Non-pigmented ciliary epithelial cell (primary cell): ENCODE measurements at places on chromosomes 13 and 19.

DNA sequence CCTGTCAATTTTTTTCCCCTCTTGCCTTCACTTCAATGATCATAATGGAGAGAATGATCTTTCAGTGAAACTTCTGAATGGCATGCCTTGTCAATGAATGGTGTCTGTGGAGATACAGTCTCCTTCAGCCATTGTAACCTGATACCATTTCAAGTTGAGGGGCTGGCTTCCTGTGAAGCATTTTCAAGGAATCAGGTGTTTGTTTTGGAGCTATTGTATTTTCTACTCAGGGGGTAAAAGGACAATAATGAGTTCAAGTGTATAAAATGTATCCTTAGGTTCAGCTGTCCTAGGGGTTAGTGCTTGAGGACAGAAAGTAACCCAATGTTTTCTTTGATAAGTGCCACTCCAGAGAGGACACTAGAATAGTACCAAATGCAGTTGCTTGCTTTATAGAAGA lies 23.8 kb upstream of the CBY2 start:
- DNase-seq, result no peak

GRCh38 chr13:23828086-23828485 lies 61.1 kb downstream of the MIPEP start:
- DNase-seq, result no peak

GRCh38 chr13:94209117-94209516 lies 270.4 kb downstream of the DCT start:
- DNase-seq, result no peak

GRCh38 chr19:33469171-33470039 lies 52.2 kb downstream of the PEPD start:
- no peak for DNase-seq

DNA sequence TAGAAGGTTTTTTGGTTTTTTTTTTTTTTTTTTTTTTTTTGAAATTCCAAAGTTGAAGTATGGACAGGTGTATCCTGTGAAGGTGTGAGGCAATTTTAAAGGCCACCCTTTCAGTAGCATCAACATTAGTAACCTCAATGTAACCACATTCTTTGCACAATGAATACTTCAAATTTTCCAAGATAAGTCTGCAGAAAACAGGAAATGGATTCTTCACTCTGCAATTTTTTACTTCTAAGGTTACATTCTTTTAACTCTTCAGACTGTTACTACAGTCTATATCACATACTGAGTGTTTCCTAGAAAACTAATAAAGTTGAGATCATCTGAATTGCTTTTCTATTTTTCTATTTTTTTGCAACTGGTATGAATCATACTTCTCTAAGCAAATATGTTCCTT lies 569.0 kb upstream of the GPC6 start:
- DNase-seq, result peak; percentile 28

GRCh38 chr13:83876546-83876945 lies 5.7 kb downstream of the SLITRK1 start:
- no peak for DNase-seq

DNA sequence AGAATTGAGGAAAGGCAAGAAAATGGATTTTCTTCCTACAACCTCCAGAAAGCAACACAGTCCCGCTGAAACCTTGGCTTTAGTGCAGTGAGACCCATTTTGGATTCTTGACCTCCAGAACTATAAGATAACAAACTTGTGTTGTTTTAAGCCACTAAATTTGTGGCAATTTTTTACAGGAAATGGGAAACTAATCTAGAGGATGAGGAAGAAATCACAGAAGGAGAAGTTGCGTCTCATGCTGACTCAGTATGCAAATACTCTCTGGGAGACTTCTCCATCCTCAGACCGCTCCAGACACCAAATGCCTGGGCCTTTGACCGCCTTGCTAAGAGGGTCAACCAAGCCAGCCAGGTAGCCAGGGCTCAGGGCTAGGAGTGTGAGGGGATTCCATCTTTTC lies 13.1 kb upstream of the CEACAM16 start:
- no peak for DNase-seq

DNA sequence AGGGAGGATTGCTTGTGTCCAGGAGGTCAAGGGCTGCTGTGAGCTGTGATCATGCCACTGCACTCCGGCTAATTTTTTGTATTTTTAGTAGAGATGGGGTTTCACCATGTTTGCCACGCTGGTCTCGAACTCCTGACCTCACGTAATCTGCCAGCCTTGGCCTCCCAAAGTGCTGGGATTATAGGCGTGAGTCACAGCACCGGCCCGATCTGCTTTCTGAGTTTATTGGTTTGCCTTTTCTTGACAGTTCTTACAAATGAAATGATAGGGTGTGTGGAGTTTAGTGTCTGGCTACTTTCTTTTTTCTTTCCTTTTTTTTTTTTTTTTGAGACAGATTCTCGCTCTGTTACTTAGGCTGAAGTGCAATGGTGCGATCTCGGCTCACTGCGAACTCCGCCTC lies 848 bp downstream of the C19orf44 start:
- no peak for DNase-seq

DNA sequence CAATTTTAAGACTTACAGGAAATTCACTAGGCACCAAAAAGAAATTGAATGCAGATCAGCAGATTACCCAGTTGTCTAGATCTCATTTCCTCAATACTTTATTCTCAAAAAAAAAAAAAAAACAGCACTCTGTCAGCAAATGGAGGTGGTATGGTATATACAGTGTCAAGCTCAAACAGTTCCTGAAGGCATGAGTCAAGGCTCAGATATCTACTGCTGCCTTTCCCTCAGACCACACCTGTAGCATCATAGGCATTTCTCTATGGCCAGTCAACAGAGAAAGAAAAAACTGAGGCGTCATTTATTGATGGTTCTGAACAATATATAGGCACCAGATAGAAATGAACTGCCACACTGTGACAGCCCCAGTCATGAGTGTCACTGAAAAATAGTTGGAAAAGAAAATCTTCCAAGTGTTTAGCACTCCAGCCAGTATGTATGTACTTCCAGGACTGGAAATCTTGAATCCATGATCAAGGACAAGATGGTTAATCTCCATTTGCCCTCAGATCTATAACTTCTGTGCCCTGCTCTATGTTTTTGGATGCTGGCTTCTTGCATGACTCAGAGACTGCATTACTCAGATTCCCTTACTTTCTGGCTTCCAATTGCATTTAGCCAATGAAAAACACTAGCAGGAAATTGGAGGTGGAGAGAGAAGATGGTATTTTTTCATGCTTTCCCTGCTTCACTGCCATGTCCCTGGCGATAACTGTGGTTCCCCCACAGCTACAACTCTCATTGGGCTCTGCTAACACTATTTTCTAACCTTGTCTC lies 8.4 kb upstream of the COG3 start:
- no peak for DNase-seq

GRCh38 chr13:98476538-98476966 lies 100.4 kb downstream of the STK24 start:
- peak; percentile 72 for DNase-seq
